Panc1 (cell line): ENCODE measurements at places on chromosomes 11 and 22.
A peak's percentile ranks its signal among the peaks of the same experiment; 100 is the strongest.

DNA sequence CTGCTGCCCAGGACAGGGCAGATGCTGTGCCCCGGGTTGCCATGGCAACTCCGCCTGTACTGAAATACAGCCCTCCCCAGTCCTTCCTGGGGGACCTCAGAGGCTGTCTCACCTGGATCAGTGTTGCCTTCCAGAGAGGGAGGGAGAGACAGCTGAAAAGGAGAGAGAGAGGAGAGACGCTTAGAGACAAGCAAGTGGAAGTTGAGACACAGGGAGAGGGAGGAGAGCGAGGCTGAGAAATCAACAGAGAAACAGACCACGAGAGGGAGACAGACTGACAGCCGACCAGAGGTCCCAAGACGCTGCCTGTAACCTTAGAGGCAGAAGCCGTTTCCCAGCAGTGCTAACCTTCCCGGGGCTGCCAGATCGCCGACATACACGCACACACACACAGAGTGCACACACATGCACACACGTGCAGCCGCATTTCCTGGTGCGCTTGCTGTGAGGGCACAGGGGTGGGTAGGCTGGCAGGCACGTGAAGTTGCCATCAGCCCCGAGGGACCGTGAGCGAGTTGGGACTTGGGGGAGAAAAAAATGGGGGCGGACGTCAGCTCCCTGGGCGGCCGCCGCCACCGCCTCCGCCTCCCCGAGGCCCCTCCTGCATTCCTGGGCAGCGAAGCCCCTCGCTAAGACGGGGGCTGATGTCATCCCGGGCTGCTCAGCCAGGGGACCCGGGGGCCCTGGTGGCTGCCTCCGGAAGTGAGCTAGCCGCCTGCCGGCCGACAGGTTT is 88.6 kb upstream of the CRYBB3 start:
- DNase-seq = peak; percentile 77

DNA sequence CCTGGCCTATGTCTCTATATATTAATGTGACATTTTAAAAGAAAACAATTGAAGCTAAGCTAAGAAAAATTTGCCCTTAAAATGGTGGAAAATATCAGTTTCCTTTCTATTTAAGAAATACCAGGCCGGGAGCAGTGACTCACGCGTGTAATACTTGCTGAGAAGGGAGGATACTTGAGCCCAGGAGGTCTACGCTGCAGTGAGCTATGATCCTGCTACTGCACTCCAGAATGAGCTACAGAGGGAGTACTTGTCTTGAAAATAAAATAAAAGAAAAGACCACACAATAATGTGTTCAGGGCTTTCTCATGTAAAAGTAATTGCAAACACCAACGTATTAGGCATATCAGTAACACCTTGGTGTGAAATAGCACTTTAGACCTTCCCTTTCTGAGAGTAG is 1.4 kb upstream of the PRSS23 start:
- DNase-seq = no peak

- no peak for DNase-seq
Measured at GRCh38 chr11:18294862-18295261, 27.1 kb downstream of the HPS5 start.

DNA sequence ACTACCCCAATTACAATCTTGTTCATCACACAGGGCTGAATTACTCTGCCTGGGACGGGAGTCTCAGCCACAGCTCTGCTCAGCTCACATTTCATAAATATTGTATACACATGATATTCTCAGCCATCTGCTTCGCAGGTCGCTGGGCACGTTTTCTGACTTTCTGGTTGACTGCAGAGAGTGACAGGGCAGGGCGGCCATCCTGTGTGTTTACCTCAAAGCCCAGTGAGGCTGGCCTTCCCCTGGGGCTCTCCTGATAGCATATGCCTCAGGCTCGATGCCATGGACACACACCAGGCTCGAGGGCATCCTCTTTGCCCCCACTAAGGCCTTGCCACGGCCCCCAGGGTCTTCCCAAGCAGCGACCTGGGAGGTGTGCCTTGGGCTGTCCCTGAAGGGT is 345.0 kb downstream of the CADM1 start:
- no peak for DNase-seq

DNA sequence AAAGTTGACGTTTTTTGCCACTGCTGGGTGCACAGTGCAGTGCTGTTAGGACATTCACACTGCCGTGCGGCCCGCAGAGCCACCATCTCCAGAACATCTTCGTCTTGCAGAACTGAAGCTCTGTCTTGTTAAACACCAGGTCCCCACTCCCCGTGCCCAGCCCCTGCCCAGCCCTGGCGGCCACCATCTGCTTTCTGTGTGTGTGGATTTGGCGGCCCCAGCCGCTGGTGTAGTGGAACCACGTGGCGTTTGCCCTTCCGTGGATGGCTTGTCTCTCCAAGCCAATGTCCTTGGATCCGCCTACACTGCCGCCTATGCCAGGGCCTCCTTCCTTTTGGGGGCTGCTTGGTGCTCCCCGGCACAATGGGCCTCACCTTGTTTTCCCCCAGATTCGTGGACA is 8.2 kb upstream of the MUC5AC start:
- DNase-seq = no peak

DNA sequence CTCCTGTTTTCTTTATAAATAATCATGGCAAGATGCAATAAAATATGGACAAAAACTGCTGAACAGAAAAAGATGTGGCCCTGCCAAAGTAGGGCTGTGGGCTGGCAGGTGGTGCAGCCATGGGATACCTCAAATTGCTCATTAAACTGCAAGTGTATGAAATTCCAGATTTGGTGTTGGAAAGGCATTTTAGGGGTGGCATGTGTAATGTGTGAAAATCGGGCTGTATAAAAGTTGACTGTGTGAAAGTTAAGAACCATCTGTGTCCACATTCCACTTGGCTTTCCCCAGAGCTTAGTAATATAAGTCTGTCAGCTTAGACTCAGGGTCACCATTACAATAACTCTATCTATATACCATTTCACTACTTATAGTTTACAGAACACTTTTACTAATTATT is 34.8 kb upstream of the FZD4 start:
- no peak for DNase-seq

DNA sequence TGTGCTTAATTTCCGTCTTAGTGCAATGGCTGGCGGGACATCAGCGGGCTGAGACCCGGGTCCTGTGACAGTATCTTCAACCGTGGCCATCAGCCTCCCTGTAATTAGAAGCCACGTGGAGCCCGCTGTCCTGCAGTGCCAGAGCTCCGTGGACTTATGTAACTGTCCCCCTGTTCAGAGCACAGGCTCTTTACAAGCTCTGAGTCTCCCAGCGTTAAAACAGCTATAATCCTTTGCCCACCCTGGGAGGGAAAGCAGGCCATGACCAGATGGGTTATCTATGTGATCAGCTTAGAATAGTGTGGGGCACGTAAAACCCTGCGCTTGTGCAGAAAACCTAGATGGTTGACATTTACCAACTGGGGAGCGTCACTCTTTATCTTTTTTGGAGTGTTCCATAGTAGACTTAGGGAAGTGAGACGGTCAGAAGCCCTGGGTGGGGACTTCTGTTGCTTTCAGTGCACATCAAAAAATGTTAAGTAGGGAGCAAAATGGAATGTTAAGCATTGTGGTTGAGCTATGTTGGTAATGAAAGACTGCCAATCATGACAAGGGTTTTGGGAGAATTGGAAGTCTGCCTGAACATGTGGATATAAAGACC is 103.5 kb upstream of the CADM1 start:
- DNase-seq = no peak

GRCh38 chr11:128587415-128587814 is at the start of gene ETS1:
TSS of gene ETS1 (minus strand) at chr11:128587558. CDS start at chr11:128573130, 14,428 bp downstream.
- DNase-seq = no peak

DNA sequence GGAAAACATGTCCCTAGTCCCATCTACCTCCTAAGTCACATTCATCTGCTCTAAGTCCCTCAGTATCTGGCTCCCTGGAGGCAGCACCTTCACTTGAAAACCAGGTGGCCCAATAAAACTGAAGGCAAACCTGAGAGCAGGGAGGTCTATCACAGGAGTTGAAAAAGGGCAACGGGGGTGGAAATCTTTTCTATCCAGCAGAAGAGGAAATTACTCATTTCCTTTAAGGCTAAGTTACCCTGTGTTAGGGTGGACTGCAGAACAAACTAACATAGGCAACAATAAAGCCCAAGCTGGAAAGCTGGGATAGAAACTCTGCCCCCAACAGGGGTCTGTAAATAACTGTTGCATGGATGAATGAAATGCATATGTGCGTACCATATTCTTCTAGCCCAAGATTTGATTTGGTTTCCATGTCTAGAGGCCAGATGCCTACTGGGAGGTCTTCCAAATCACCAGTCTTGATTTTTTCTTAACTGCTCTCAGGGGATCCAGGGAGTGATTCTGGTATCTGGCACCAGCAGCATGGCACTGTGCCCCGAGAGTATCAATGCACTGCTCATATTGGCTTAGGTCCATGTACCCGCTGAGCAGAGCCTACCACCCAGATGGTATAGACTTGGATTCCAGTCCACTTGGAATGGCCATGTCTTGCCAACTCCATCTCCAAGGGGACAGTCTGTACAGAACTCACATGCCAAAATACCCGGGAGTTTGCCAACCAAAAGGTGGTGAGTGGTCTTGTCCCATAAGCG is 350.0 kb upstream of the NCAM1 start:
- DNase-seq = no peak

GRCh38 chr11:91761406-91762025 is 463.1 kb upstream of the FAT3 start:
- no peak for DNase-seq

DNA sequence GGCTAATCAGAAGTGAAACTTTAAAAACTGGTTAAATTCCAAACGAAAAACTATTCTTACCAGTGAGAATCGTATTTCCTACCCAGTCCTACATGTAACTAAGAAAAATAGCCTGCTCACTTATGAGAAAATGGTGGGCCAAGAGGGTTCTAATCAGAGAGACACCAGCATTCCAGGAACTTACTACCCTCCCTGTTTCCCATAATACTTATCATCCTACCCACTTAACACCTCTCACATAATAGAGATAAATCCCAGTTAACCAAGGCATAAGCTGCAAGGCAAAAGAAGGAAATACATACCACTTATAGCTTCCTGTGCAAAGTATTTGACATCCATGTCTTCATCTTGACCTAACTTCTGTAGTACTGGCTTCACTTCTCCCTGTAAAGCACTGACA is 24.4 kb downstream of the PPP2R1B start:
- no peak for DNase-seq

DNA sequence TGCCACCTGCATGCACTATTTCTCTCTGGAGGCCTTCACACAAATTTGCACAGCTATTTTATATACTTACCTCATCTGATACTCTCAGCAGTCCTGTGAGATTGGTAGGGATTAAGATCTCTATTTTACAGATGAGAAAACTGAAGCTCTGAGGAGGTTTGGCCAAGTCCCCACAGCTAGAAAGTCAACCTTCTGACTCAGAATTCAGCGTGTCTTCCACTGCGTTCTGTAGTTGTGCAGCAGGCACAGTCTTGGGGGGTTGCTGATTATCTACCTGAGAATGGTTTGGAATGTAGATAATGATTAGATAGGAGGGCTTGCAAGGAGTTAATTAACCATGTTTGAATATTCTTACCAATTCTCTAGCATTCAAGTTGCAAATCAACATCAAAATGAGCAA is 2.5 kb upstream of the SORL1 start:
- DNase-seq = no peak

DNA sequence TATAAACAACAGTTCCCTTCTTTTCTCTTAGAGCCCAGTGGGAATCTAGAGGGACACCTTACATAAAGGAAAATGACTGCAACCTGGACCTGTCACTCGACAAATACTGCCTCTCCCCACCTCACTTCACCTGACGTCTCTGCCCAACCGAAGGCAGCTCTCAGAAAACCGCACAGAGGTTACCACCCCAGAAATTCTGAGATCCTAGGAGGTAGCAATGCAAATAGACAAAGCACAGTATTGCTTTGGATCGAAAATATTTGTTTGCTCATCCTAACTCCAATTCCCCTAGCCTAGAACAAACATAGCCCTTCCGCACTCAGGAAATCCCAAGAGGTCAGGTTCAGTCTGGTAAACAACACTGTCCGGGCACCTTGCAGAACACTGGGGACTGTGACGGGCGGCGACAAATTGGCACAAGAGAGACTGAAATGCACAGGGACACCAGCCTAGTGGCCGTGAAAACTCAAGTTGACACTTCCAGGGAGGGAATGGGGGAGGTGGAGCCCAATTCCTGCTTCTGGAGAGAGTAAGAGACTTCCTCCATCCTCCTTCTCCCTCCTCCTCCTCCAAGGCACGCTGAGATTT is 420 bp upstream of the TRIM44 start:
- DNase-seq = no peak

DNA sequence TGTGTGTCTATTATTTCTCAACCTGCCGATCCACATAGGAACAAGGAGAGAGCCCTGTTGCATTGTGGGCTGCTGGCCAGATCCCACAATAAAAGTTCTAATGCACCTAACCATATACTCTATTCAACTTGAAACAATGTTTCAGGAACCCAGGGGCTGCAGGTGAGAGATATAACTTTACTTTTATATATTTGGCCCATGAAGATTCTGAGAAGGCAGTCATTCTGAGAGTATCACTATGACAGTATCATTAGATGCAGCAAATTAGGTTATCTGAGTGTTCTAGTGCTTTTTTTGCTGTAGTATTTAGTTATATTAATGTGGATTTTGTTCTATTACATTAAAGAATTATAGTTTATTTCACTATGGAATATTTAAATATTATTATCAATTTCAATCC is 655.1 kb upstream of the ARHGAP42 start:
- no peak for DNase-seq

DNA sequence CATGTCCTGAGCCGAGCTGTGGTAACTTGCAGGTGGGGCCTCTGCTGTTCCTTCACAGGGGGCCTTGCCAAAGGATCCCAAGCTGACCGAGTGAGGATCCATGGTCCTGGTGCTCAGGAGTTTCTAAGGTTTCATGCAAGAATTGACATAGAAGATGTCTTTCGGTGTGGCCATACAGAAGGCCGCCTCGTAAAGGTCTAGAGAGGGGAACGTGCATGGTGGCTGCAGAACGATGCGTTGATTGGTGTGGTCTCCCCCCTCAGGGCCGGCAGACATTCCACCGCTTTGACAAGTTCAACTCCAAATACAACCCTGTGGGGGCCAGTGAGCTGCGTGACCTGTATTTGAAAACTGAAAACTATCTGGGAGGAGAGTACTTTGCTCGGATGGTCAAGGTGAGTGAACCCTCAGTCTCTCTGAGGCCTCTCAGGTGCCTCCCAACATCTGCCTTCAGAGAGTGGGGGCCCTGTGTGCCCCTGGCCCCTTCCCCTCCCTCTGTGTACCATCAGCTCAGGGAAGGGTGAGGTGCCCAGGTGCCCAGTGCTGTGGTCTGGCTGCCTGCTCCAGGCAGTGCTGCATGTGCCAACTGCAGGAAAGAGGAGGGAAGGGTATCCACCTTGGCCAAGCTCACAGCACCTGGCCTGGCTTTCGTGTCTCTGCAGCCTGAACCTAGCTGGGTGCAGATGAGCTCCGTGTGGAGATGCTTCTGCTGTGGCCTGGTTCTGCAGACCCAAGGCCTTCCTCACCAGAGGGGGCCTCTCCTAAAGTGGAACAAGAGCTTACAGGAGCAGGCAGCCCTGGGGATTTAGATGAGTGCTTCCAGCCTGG is 39.8 kb downstream of the AMPD3 start:
- no peak for DNase-seq

- DNase-seq = no peak
Measured at GRCh38 chr11:112745973-112746372, 215.2 kb upstream of the NCAM1 start.
